BE2C (cell line): ENCODE measurements at places on chromosomes 2 and 18.

DNA sequence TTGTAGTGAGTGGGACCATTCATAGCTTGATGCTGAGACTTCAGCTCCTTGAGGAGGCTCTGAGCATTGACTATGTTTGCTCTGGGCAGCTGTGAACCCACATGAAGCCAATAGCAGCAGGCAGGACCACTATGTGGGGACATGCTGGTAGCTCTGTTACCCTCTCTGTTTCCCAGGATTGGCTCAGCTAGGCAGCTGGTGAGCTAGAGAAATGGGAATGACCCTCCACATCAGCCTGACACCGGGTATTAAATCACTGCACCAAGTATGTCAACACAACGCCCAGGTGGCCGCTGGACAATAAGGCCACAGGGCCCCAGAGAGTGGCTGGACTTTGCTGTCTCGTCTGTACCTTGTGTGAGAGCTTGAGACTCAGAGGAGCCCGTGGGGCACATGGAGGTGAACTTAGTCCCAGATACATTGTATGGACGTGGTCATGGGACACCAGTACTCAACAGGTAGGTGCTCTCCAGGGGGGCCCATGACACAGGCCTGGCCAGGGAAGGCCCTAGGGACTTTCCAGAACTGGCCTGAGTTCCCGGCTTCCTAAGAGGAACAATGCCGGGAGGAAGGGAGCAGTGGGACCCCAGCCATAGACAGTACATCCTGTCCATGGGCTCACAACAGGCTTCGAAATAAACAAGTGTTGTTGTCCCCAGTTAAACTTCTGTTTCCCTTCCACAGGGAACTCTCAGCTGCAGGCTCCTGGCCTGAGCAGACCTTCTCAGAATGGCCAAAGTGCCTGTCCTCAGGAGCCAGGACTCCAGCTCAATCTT, 35.2 kb downstream of the HS1BP3 start:
- peak; percentile 4 for DNase-seq

DNA sequence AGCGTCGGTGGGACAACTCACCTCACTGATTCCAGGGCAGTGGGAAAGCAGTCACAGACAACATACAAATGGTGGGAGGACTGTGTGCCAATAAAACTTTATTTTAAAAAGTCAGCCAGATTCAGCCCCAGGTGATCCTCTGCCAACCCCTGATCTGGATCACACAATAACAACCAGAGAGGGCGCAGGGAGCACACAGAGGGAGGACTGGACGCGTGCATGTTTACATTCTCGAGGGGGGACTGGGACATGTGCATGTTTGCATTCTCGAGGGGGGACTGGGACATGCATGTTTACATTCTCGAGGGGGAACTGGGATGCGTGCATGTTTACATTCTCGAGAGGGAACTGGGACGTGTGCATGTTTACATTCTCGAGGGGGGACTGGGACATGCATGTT, 209.5 kb downstream of the NDUFA10 start:
- no peak for DNase-seq

GRCh38 chr2:191878548-191879279, 31.8 kb upstream of the CAVIN2 start:
- DNase-seq = no peak

DNA sequence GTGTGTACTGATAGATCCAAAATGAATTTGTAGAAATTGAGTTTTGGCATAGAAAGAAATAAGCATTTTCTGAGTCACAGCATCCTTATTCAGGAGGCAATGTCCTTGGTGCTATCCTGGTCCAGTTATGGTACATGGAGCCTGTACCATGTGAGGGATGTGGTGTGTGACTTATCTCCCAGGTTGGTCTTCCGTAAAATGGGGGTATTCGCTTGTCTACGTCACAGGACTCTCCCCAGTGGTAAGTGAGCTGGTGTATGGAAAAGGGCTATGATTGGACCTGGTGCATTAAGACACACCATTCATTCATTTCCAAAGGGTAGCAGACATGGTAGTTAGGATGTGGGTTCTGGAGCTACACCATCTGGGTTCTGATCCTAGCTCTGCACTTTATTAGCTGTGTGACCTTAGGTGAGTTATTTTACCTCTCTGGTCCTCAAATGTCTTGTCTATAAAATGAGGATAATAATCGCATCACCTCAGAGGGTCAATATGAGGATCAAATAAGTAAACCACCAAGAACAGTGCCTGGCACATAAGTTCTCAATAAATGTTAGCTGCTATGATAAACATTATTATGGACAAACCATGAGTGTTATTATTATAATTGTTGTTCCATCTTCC, 119.2 kb downstream of the MYCN start:
- DNase-seq = peak; percentile 91

- no peak for DNase-seq
Measured at GRCh38 chr18:43122955-43123354, 7.5 kb upstream of the RIT2 start.

DNA sequence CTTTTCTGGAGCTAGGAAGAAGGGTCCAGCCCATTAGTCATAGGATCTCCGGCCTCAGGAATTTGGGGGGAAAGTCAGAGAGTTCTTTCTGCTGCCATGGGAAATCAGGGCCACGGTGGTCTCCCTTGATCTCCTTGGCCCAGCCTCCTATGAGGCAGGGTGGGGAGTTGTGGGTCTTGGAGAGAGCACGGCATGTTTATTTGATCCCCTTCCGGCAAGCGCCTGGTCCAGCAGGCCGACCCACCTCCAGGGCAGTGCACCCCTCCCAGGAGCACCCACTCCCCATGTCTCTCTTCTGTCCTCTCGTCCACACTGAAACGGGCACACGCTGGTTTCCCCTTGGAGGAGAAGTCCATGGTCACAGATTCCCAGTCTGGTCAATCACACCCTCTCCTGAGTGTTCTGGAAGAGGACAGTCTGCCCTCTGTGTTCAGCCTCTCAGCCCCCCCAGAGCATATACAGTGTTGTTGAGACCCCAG, 464.6 kb upstream of the HS6ST1 start:
- no peak for DNase-seq

DNA sequence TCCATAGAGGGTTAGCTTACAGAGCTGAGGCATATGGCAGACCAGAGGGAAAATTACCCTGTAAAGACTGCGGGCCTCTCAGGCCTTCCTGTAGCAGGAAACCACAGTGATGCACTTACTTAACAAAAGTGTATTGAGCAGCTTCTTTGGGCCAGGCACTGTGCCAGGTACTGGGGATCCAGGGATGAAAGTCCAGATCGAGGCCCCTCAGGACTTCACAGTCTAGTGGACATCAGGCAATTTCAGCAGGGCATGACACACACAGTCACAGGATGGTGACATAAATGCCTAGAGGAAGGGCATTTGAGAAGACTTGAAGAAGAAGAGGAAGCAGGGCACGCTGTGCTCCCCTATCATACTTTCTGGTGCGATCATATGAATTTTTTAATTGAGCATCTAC, 71.7 kb downstream of the MARCO start:
- no peak for DNase-seq

GRCh38 chr2:213237787-213238186, 46.5 kb upstream of the SPAG16 start:
- DNase-seq = no peak

DNA sequence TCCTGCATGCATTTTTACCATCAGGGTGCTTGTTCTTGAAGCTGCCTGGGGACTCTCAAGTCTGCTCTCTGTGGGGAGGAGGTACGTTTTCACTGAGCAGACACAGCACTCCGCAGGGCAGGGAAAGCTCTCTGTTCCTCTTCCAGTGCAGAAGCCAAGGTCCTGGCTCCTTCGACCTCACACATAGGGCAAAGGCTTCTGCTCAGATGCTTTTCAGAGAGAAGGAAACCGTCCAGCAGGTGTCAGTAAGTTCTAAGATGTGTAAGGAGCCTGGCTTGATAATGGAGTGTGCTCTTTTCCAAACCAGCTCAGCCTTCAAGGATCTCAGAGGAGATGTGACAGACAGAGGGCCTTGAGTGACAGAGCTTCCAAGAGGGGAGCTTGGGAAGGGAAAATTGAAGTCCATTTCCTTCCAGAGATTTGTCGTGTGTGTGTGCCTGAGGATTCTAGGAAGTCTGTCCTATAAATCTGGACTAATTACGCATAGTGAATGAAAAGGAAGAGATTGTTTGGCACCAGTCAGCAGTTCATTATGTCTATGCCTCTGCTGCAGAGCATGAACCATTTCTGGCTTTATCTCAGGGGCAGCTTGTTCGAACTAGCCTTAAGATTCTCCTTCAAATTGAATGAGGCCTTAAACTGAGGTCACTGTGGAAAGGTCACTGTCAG, 67.3 kb upstream of the UPP2 start:
- peak; percentile 15 for DNase-seq

GRCh38 chr2:119537792-119538191, 6.5 kb upstream of the CFAP221 start:
- no peak for DNase-seq

GRCh38 chr2:43461453-43462073, 134.3 kb downstream of the THADA start:
- DNase-seq = peak; percentile 23

DNA sequence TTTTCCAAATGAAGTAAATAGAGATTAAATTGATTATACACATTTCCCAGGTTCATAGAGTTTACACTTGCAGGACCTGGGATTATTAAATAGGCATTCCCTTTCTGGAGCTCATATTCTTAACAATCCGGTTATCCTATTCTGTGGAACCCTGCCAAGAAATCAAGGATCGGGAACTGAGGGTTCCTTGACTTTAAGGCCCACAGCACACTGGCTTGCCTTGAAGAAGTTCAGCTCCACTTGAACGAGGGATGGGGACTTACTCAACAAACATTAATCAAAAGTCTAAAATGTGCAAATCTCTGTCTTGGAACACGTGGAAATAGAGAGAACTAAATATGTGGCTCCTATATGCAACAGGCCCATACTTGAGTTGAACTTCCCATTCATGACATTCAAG, 142.3 kb upstream of the RGPD4 start:
- DNase-seq = no peak

- DNase-seq = no peak
Measured at GRCh38 chr2:240777456-240778212, 42.4 kb downstream of the KIF1A start.

DNA sequence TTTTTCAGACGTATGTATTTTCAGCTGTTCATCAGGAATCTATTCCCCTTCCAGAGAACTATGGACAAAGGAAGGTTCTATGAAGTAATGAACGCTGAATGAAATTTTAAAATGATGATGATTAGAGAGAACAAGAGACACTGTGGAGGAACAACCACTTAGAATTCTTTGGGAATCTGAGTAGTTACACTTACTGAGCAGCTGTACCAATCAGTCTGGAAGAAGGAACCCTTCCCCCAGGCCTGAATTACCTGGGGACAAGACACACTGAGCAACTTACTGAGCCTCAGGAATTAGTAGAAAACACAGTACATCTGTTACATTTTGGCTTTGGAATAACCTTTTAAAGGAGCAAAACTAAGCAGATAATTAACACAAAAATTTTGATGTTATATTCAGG, 1.9 kb downstream of the MSTN start:
- no peak for DNase-seq

DNA sequence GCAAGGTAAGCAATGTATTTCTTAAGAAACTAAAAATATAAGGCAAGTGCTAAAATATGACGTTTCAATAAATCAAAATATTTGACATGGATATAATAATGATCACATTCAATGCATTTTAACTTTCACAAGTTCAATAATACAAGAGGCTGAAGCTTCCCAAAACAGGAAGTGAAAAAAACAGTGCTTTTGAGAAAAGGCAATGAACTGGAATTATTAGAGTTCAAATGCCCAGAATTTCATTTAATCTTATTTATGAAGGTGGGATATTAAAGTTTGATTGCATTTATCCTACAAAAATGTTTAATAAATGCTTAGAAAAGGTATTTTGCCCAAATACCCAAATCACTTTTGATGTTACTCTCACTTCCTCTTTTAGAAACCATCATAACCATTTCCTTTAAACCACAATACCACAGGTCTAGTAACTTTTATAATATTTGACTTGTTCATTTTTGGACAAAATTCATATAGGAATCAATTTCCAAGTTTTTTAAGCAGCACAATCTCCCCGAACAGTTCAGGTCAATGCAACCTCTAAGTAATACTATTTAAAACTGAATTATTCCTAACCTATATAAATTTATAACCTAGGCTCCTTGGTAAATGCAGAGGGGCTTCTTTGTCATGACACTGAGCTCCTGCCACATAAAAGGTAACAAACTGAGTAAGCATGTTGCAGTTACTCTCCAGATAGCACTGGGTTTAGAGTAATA, 2.1 kb downstream of the NCKAP1 start:
- DNase-seq = no peak

- peak; percentile 60 for DNase-seq
Measured at GRCh38 chr2:223688094-223688835, 86.1 kb upstream of the SCG2 start.

GRCh38 chr2:163713534-163714311, 22.1 kb downstream of the FIGN start:
- DNase-seq = peak; percentile 28

DNA sequence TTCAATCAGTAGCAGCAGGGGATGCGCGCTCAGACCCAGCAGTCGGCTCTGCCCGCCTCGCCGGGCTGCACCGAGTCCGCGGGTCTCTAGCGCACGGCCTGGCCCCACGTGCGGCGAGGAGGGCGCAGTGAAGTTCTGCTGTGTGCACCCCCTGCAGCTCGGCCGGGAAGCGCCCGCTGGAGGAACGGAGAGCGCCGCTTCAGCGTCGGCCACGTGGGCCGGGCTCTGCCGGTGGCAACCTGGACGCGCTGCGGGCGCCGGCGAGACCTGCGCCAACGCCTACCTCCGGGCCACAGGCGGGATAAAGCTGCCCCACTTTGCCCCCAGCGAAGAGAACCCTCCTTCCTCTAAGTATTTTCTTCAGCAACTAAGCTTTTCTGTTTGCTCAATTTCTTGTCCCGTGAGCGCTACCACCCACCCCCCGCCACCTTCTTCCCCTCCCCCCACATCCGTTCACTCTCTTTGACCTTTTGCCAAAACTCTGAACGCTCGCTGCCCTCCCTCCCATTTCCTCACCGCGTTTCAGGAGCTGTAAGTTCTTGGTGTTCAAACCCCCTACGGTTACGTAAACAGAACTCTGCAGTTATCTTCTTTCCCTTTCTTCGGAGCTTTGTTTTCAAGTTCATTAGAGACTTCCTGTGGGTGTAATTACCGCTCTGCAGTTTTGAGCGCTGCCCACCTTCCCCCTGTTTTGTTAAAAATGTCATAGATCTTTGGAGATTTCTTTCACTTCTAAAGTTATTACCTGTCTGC, 42.6 kb upstream of the EDAR start:
- peak; percentile 42 for DNase-seq

GRCh38 chr2:12547566-12548170, 169.1 kb upstream of the TRIB2 start:
- DNase-seq = peak; percentile 8

DNA sequence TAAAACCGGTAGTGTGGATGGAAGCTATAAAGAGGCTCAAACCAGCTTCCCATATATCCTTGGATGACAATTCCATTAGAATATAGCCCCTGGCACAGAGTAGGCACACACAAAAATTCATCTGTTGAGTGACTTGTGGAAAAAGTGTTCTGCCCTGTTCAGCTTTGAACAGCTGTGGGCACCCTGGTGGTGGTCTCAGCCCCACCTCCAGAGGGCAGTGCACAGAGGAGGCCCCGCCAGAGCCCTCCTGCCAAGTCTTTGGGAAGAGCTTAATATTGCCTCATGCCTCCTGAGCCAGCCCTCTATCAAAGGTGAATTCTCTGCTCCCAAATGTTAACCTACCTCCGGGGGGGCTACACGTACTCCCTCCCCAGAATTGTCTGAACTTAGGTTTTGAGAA, 30.4 kb downstream of the EPAS1 start:
- no peak for DNase-seq
